Thyroid gland (tissue), 4 donors: ENCODE measurements at places on chromosomes 12 and 14.

DNA sequence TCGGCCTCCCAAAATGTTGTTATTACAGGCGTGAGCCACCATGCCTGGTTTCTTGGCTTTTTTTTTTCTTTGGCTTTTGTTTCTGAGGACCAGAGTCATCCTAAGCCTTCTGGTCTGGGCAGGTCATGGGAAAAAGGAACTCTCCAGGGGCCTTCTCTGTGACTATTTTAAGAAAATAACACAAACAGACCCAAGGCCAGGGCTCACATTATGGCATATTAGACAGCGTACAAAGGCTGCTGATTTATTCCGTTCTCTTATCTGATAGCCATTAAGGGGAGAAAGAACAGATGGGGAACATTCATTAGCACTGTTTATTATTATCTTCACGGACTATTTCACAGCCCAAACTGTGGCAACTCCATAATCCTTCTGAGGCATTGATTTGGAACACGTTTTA is 28.8 kb upstream of the MANSC4 start:
- H3K36me3 ChIP-seq, result no peaks in the 10 kb centered on the region
- no peak overlapping the region for H3K27ac ChIP-seq
- no peak overlapping the region for H3K4me3 ChIP-seq

GRCh38 chr14:96095581-96096476 is 56.7 kb downstream of the C14orf132 start:
- DNase-seq, result no peak
- H3K27me3 ChIP-seq, result no peaks in the 10 kb centered on the region
- H3K4me1 ChIP-seq, result peaks cover 17% of the 10 kb centered on the region
- no peaks in the 10 kb centered on the region for H3K36me3 ChIP-seq
- no peak overlapping the region for H3K4me3 ChIP-seq

DNA sequence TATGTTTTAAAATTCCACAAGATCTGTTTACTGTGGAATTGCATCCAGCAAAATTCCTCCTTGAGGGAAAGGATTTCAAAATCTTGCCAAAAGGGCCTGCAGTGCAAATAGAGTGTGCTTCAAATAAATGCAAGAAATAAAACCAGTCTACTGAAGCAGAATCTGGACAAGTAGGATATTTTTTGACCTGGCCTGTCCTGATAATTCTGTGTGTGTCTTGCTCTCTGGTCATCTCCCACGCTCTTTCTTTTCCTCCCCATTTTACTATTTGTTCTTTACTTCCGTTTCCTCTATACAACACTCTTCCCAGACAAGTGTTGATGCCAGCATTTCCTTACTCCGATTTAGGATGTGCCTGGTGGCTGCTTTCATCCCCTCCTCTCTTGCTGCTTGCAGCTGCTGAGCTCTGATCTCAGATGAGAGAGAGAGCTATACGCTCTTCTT is 115.9 kb downstream of the GPR135 start:
- peaks cover 29% of the 10 kb centered on the region for H3K4me1 ChIP-seq
- H3K36me3 ChIP-seq, result no peaks in the 10 kb centered on the region
- peak overlapping the region; percentile 70 for H3K27ac ChIP-seq
- no peak overlapping the region for H3K4me3 ChIP-seq

GRCh38 chr14:95545515-95546168 is 10.8 kb downstream of the GLRX5 start:
- no peak overlapping the region for H3K27ac ChIP-seq
- H3K4me1 ChIP-seq, result no peaks in the 10 kb centered on the region
- no peak overlapping the region for H3K4me3 ChIP-seq

DNA sequence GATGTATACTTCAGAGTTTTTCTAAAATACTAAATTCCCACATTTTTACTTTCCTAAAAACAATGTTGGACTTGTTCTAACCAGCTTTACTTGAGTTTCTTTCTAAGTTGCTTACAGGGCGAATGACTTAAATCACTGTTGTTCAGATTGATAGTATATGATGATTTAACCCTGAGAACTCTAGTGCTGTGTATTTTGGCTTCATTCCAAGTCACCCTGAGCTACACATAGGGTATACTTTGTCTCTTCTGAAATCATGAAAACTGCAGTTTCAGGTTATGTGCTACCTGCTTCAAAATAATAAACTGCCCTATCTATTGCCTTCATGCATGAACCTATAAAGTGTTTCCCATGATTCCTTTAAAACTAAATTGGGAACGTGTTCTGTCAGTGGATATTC is 162.5 kb upstream of the PDE3A start:
- peaks cover 5% of the 10 kb centered on the region for H3K4me1 ChIP-seq
- no peaks in the 10 kb centered on the region for H3K27me3 ChIP-seq
- no peak for DNase-seq
- H3K4me3 ChIP-seq, result no peak overlapping the region

GRCh38 chr12:119505001-119505400 is 88.6 kb upstream of the TMEM233 start:
- no peaks in the 10 kb centered on the region for H3K36me3 ChIP-seq
- no peaks in the 10 kb centered on the region for H3K4me1 ChIP-seq
- no peak overlapping the region for H3K27ac ChIP-seq
- no peak for DNase-seq
- no peak overlapping the region for H3K4me3 ChIP-seq

GRCh38 chr14:63499701-63500250 is 43.4 kb downstream of the PPP2R5E start:
- no peaks in the 10 kb centered on the region for H3K27me3 ChIP-seq
- no peaks in the 10 kb centered on the region for H3K36me3 ChIP-seq
- no peak overlapping the region for H3K4me3 ChIP-seq
- DNase-seq, result no peak
- peaks cover 31% of the 10 kb centered on the region for H3K4me1 ChIP-seq

DNA sequence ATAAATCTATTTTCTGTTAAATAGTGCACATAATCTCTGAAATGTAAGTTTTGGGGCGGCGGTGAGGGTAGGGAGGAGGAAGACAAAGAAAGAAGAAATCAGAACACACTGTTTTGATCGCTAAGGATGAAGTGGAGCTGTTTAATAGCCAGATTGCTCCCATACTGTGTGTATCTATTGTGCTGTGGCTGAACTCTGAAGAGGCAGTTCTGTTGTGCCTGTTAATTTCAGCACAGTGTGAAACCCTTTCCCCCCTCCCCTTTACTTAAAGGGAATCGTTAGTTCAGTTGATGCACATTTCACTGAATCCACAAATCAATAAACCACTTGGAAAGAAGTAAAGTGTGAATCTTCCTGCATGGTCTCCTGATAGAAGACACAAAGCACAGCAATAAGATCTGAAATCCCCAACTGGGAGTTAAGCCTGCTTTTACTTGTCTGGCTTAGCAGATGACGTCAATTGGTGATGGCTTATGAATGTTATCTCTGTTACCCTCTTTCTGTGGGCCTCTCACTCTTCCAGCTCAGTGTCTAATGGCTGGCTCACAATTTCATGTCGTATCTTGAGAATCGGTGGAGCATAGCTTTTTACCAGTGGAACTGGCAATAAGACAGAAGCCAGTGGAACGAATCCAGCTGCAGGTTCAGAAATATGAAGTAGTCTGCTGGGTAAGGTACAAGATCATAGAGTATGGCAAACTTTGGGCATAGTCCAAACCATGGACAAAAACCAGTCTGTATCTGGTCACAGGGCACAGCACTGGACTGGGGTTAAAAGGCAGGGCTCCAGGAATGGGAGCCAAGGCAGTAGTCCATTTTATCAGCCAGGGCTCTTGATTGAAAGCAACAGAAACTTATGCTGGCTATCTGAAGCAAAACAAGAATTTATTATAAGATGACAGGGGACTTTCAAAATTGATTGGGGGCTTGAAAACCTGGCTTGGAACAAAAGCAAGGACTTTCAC is 413.5 kb upstream of the SEL1L start:
- peak overlapping the region; percentile 88 for H3K27ac ChIP-seq
- no peaks in the 10 kb centered on the region for H3K36me3 ChIP-seq
- H3K4me3 ChIP-seq, result no peak overlapping the region
- H3K27me3 ChIP-seq, result no peaks in the 10 kb centered on the region
- DNase-seq, result peak; percentile 82

GRCh38 chr12:47949441-47950341 is 13.7 kb upstream of the TMEM106C start:
- no peaks in the 10 kb centered on the region for H3K4me1 ChIP-seq
- peak; percentile 75 for DNase-seq
- H3K36me3 ChIP-seq, result no peaks in the 10 kb centered on the region

DNA sequence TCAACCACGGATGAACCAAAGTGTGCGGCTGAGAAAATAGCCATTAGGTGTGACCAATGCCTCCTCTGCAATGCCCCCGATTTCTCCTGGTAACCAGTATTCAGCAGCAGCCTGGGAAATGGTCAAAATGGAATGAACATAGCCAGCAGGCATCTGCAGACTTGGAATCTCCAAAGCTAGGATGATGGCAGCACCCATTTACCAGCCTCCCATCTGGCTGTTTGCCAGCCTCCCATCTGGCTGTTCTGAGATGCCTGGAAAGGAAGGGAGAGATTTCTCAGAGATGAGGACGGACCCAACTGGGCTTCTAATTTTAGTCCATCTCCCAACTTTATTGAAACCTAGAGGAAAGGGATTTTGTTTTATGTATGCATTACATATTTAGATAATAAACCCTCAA is 16.2 kb downstream of the CLMN start:
- DNase-seq, result no peak
- H3K4me1 ChIP-seq, result peaks cover 33% of the 10 kb centered on the region
- no peaks in the 10 kb centered on the region for H3K27me3 ChIP-seq
- H3K36me3 ChIP-seq, result no peaks in the 10 kb centered on the region
- H3K27ac ChIP-seq, result peak overlapping the region; percentile 3

DNA sequence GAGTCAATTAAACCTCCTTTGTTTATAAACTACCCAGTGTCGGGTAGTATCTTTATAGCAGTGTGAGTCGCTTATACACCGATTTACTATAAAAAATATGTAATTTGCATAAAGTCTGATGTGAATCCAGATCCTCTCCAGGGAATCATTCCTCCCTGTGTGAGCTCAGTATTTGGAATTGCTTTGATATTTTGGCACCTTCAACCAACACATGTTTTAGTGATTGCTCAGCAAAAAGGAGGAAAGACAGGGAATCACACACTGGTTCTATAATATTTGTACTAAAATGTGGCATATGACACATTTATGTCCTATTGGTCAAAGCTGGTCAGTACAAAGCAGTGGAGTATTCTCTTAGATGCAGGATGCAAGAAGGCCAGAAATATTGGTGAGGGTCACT is 703.9 kb upstream of the ATXN7L3B start:
- no peaks in the 10 kb centered on the region for H3K4me1 ChIP-seq
- H3K27ac ChIP-seq, result no peak overlapping the region
- H3K27me3 ChIP-seq, result no peaks in the 10 kb centered on the region
- no peak overlapping the region for H3K4me3 ChIP-seq
- DNase-seq, result no peak

DNA sequence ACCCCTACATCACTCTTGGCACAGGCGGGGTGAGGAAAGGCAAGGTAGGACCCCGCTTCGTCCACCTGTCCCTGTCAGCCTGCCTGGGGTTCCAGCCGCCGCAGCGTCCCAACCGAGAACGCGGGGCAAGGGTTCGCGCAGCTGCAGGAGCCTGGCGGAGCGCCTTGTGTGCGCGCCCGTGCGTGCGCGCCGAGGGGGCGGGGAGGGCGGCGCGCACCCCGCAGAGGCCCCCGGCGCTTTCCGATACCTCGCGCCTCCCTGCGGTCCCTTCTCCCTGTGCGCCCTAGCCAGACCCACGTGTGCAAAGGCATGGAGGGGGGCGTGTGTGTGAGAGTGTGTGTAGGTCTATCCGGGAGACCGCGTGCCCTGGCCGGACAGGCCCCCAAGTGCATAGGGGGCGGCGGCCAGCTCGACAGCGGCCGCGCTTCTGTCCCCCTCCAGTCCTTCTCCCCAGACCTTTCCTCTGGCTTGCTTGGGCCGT is 122.4 kb downstream of the TSPAN9 start:
- H3K4me1 ChIP-seq, result peaks cover 5% of the 10 kb centered on the region
- H3K36me3 ChIP-seq, result no peaks in the 10 kb centered on the region
- peak overlapping the region; percentile 41 for H3K4me3 ChIP-seq
- DNase-seq, result peak; percentile 26
- no peaks in the 10 kb centered on the region for H3K27me3 ChIP-seq

DNA sequence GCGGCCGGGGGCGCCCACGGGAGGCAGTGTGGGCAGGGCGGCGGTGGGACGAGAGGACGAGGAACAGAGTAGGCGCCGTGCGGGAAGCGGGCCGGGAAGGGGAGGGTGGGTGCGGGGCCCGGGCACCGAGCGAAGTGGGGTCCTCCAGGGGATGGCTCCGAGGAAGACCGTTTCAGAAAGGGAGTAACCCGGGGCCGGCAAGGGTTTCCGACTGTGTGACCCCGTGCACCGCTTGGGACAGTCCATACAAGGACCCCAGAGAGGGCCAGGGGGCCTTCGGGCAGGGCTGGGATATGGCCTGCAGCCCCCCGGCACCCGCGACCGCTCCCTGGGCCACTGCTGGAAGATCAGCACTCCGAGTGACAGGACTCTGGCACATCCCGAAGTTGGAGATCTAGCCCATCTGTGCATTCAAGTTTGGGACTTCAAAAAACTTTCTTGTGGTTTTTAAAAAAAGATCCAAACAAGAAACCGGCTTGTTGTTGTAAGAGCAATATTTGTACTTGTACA is 448 bp downstream of the TSPAN9 start:
- H3K27ac ChIP-seq, result peak overlapping the region; percentile 57
- DNase-seq, result peak; percentile 28
- peak overlapping the region; percentile 81 for H3K4me3 ChIP-seq
- no peaks in the 10 kb centered on the region for H3K36me3 ChIP-seq
- H3K4me1 ChIP-seq, result peaks cover 28% of the 10 kb centered on the region

DNA sequence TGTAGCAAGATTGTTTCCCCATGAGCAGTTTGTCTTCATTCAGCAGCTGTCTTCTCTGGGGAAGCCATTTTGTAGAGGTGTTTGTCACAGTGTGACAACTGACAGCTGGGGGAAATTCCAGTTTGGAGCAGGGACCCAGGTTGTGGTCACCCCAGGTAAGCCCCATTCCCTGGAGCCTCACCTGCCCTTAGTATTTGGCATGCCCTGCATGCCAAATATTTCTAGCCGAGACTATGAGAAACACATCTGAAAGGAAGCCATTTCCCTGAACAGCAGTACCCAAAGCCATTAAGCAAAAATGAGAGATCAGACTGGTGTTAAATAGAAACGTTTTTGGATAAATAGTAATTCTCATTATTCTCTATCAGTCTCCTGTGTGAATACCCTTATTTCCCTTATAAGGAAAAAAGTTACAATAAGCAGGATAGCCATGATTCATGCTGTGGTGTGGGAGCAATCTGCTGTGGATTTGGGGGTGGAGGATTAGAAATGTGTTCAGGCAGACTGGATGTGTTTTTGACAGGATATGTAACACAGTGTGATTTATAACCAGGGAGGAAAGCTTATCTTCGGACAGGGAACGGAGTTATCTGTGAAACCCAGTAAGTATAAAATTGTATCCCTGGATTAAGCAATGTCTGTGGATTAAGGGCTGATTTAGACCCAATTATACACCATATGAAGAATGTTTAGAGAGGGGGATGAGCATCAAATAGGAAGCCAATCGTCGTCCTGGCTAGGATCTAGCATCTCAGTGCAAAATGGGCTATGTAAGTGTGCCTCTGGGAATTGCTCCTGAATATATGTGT is 68.9 kb downstream of the DAD1 start:
- no peak overlapping the region for H3K4me3 ChIP-seq
- H3K27ac ChIP-seq, result no peak overlapping the region
- peaks cover 8% of the 10 kb centered on the region for H3K4me1 ChIP-seq
- H3K27me3 ChIP-seq, result no peaks in the 10 kb centered on the region
- H3K36me3 ChIP-seq, result no peaks in the 10 kb centered on the region

GRCh38 chr14:103298620-103299019 is 35.4 kb upstream of the EIF5 start:
- H3K27ac ChIP-seq, result no peak overlapping the region
- H3K36me3 ChIP-seq, result no peaks in the 10 kb centered on the region
- no peaks in the 10 kb centered on the region for H3K4me1 ChIP-seq

GRCh38 chr14:65261946-65262345 is 150.6 kb upstream of the FUT8 start:
- H3K27me3 ChIP-seq, result no peaks in the 10 kb centered on the region
- H3K4me3 ChIP-seq, result no peak overlapping the region
- no peaks in the 10 kb centered on the region for H3K36me3 ChIP-seq
